ENCODE measurements at places on chromosomes 12 and 14.
A peak's percentile ranks its signal among the peaks of the same experiment; 100 is the strongest.

DNA sequence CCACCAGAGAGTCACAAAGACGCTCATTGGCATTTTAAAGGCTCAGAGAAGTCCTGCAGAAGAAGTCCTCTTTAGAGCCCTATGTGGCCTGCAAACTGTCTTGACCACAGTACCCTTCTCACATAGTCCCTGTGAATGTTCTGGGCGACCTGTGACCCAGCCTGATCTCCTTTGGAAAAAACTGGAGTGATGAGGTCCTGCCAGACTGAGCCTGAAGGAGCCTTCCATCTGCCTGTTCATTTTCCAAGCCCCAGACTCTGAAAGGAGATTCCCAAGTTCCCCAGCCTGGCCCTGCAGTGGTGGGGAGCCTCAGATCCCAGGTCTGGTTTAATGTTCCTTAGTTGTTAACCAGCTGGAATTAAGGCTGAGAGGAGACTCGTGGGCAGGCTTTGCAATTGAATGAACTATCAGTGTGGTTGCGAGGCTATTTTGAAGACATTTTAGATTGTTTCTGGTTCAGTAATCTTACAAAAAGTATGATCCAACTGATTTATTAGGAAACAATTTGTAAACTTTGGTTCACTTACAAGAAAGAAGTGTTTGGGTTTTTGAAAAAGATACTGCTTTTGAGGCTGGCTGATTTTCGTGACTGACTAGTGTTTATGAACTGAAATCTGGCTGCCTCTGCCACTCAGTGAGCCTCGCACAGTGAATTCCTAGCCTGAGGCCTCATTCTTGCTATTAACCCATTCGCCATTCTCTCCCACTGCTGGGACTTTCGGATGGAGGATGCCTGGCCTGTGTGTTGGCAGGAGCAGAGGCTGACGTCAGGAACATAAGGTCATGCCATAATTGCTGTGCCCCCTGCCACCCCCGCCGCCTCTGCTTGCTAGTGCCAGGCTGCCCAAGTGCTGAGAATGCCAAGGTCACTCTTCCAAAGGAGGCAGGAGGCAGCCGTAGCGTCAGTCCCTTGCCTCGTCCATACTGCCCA lies 249.0 kb downstream of the CACNA1C start:
- ATAC-seq = no peak

GRCh38 chr12:22257100-22257499 lies 77.4 kb downstream of the ST8SIA1 start:
- ATAC-seq = no peak

GRCh38 chr12:43179486-43179885 lies 372.5 kb downstream of the ADAMTS20 start:
- ATAC-seq = no peak

DNA sequence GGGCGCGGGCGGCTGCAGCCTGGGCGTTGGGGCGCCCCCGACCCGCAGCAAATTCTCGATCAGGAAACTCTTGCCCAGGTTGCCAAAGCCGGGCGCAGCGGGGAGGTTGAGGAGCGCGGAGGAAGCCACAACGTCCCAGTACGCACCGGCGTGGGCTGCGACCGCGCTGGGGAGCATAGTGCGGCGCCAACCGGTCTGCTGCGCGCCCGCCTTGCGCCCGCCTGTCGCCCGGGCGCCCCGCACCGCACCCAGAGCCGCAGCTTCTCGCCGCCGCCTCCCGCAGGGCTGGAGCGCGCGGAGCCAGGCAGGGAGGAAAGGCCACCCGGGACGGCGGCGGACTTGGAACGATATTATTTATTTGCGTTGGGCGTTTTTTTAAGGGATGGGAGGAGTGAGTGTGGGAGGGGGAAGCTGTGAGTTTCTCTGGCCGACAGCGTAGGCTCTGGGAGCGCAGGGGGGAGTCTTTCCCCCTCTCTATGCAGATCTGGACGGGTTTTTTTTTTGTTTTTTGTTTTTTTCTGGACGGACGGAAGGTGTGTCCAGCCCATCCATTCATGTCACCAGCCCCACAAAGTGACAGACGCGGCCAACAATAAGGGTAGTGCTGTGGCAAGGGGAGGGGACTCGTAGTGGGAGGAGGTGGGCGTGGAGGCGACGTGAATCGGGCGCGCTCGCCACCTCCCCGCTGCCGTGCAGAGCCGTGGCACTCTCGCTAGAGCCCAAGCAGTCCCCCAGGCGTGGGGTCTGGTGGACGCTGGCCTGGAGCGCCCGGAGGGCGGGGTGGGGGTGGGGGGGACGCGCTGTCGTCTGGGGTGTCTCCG lies at the start of gene DBX2:
Gene DBX2 (minus strand): TSS at position 349 of the 821 bp plus-strand sequence. CDS start 172 bp downstream, at position 177.
- no peak for ATAC-seq

DNA sequence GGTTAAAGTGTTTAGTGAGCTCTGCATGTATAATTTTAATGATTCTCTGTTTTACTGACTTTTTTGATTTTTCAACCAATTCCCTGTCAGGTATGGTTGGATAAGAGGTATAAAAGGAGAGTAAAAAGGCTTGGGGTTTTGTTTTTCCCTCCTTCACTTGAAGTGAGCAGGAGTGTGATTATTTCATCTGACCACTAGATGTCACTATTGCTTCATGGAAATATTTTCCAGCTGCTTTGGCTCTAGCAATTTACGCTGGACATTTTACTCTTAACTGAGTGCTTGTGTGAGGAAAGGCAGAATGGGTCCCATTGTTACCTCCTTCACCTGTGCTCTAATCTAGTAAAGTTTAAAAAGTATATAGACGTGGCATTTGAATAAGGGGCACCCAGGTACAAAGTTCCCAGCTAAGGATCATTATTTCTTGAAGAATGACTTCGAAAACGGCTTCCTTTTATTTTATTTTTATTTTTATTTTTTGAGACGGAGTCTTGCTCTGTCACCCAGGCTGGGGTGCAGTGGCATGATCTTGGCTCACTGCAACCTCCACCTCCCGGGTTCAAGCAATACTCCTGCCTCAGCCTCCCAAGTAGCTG lies 66.5 kb downstream of the TBC1D30 start:
- ATAC-seq = peak; percentile 43

DNA sequence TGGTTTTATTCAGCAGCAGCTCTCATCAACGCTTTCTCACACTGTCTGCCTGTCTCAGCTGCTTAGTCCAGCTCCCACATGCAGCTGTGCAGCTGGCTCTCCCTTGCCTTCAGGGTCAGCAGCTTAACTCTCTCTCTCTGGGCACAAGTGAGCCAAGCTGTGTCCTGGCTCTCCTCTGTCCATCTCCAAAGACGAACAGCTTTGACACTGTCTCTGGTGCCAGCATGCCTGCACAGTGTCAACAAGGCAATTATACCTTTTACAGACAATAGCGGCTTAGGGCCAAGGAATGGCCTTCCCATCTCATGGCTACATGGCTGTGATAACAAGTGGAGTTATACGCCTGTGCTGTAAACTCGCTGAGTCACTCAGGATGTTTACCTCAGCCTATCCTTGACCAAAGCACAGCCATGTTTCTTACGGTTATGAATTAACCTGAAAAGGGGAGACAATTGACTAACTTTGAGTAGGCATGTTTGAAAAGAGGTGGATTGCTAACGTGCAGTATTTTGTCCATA lies 38.4 kb upstream of the MANSC4 start:
- ATAC-seq = no peak

- no peak for ATAC-seq
Measured at GRCh38 chr12:27385766-27386564, 53.3 kb downstream of the BMAL2 start.

All from activated T-helper 17 cell treated with anti-CD3 and anti-CD28 coated beads, Interleukin-2, amount 50 U/mL, for 72 hours (primary cell).